ENCODE measurements at places on chromosomes 2 and 18. TPM values are rescaled to one million over a fixed set of nuclear protein-coding genes. Genes with fewer than 3 reads are reported as not detected.

DNA sequence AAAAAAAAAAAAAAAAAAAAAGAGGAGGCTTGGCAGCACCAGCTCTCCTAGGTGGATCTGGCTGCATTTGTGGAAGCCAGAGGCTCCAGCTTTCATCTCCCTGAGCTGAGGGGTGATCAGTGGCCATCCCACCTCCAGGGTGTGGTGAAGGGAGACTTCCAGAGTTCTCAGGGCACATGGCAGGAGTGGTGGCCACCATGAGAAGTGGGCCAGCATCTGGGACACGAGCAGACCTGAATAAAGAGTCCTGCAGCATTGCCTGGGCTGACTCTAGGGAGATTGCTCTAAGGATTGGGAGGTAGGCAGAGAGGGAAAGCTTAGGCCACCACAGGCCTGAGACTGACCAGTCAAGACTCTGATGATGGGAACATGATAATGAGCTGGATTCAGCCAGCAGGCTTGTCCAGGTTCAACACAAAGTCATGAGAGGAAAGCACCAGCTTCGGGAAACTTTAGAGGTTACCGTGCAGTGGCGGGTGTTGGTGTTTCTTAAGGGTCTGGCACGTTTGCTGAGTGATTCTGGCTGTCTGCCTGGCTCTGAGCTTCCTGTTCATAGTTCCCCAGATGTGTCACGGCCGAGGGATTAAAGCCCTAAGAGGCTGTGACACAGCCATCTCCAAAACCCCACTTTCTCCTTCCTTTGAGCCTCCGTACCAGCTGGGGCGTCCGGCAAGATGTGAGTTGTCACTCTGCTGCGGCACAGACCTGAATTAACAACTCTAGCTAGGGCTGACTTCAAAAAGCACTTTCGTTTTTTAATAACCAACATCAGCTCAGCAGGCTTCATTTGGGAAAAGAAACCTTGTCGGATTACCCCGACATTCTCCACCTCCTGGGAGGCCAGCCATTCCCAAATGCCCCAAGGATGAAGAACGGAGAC is 38.3 kb upstream of the IL1R1 start:
- DNase-seq: peak; percentile 80

- no peak for DNase-seq
These were observed 206.2 kb downstream of the RTP5 start for GRCh38 chr2:242075696-242076095.

GRCh38 chr2:153165021-153165420 is 313.5 kb downstream of the RPRM start:
- DNase-seq: no peak

GRCh38 chr2:62034715-62035114 is 129.2 kb downstream of the COMMD1 start:
- DNase-seq: no peak

DNA sequence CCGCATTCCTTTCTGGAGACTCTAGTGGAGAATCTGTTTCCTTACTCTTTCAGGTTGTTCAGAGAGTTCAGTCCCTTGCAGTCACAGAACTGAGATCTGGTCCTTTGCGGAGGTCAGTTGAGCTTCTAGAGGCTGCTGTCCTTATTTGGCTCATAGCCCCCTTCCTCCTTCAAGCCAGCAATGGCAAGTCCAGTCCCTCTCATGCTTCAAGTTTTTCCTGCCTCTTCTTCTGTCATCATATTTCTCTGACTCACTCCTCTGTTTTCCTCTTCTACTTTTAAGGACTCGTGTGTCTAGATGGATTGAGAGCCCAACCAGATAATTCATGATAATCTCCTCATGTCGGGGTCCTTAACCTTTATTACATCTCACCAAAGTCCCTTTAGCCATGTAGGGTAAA is 173.5 kb upstream of the FOSL2 start:
- no peak for DNase-seq

- no peak for DNase-seq
These were observed 816.2 kb downstream of the NRXN1 start for GRCh38 chr2:50215736-50216135.

- DNase-seq: no peak
These were observed 500.2 kb downstream of the EIPR1 start for GRCh38 chr2:2877427-2877826.

DNA sequence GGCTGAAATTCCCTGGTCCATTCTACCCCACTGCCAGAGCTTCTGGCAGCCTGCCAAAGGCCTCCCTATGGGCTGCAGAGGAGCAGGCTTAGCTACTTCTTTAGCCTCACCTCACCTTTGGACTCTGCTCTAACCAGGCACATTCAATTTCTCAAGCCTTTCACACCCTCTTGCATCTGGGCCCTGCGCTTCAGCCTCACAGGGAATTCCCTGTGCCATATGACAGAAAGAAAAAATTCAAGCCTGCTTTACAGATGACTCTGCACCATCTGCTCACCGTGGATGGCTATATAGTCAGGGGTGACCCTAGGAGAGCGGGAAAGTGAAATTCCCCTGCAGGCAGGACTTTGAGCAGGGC is 62.5 kb downstream of the REEP1 start:
- peak; percentile 76 for DNase-seq

- no peak for DNase-seq
These were observed 2.6 kb downstream of the CNPPD1 start for GRCh38 chr2:219174146-219174545.

GRCh38 chr2:167860082-167860481 is 387.3 kb downstream of the STK39 start:
- DNase-seq: no peak

DNA sequence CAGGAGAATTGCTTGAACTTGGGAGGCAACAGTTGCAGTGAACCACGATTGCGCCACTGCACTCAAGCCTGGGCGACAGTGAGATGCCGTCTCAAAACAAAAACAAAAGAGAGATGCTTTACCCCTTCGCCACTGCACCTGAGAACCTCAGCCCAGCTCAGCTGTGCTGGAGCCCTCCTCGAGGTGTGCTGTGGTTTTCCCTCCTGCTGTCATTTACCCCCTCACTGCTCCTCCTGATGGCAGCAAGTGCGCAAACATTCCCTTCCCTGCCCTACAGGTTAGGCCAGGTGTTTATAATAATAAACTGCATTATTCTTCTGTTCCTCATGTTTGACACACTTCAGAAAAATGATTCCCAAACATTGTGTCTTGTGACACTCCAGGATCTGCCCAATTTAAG is 8.4 kb downstream of the FBXO36 start:
- no peak for DNase-seq

- no peak for DNase-seq
These were observed 111.3 kb downstream of the PLCL1 start for GRCh38 chr2:197915548-197916265.

- no peak for DNase-seq
These were observed 24.2 kb upstream of the SERPINE2 start for GRCh38 chr2:224063298-224063648.

DNA sequence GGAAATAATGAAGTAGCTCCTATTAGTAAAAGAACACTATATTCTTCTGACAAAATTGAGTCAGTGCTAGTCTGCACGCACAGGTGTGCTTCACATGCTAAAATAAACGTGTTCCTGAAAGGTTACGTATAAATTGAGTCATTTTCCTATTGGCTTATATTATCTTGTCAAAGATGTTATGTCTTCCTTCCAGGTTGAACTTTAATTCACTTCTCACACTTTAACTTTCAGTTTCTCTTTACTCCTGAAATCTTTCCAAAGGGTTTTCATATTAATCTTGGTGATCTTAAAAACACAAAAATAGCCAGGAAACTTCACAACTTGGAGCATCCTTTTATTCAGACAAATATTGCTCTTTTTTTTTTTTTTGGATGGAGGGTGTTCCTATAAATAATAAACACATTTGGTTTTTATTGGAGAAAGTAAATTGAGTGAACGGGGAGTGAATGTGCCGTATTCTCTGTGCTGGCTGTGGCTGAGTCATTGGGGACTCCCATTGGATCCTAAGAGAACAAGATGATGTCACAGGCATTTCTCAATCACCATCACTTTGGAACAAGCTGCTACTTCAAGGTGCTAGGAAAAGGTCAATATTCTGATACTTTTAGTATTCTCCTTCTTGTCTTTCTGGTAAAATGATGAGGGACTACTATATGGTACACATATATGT is 150.2 kb upstream of the SPATS2L start:
- peak; percentile 43 for DNase-seq

DNA sequence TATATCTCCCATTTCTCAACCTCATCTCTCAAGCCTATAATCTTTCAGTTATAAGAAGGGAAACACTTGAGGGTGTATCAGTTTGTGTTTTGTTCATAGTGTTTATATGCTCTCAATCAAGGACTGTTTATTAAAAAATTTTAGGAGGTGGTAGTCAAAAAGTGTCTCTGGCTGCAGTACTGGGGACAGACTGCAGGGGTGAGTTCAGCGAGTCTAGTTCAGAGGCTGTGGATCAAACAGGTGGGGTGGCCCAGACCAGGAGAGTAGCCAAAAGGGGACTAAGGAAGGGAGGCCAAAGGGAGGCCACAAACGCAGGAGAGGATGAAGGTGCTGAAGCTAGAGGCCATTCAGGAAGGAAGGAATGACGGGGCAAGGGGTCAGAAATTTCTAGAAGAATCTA is 136.3 kb downstream of the MSH2 start:
- DNase-seq: no peak

DNA sequence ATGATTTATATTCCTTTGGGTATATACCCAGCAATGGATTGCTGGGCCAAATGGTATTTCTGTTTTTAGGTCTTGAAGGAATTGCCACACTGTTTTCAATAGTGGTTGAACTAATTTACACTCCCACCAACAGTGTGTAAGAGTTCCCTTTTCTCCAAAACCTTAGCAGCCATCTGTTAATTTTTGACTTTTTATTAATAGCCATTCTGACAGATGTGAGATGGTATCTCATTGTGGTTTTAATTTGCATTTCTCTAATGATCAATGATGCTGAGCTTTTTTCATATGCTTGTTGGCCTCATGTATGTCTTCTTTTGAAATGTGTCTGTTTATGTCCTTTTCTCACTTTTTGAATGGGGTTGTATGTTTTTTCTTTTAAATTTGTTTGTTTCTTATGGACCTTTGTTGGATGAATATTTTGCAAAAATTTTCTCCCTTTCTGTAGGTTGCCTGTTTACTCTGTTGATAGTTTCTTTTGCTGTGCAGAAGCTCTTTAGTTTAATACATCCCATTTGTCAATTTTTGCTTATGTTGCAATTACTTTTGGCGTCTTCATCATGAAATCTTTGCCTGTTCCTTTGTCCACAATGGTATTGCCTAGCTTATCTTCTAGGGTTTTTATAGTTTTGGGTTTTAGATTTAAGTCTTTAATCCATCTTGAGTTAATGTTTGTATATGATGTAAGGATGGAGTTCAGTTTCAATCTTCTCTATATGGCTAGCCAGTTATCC is 119.7 kb upstream of the XIRP2 start:
- DNase-seq: no peak

DNA sequence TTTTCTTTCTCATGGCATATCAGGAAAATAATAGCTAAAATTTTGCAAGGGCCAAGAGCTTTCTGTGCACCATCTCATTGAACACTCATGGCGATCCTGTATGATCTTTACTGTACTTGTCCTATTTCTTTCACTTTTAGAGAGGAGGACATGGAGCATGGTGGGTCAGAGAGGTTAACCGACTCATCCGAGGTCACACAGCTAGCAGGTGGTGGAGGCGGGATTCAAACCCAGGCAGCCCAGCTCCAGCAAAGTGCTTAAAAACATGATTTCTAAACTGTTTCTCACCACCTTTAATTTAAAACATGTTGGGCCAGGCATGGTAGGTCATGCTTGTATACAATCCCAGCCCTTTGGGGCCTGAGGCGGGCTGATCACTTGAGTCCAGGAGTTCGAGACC is 6.4 kb downstream of the NGEF start:
- no peak for DNase-seq

GRCh38 chr2:3254442-3254941 is 123.1 kb downstream of the EIPR1 start:
- DNase-seq: no peak

DNA sequence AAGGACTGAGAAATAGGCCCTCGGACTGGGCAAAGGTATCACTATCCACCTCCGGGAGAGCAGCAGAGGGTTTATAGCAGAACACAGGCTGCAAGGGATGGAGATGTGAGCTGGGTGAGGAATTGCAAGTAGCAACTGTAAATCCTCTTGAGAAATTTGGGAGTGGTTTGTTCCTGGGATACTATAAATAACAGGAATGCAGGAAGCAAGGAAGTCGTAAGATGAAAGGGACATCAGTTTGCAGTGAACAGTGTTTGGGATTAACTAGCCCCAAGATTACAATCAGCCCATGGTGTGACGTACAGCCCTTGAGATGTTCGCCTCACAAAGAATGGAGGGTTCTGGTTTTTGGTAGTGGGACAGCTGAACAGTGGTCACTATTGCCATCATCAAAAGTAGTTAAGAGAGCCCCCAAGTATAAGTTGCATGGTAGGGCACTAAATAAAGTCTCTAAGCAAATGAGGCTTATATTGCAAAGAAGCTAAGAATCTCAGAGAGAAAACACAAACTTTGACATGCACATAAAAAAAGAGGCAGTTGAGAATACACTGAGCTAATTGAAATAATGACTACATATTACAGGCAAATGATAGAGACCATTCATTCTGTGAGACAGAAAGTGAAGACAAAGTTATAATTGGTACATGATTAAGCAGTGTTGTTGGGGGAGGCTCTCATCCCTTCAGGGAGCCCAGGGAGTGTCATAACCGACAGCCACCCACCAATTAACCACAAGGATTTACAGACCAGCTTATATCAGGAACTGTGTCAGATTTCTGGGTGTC is 362.5 kb upstream of the ACVR2A start:
- no peak for DNase-seq

DNA sequence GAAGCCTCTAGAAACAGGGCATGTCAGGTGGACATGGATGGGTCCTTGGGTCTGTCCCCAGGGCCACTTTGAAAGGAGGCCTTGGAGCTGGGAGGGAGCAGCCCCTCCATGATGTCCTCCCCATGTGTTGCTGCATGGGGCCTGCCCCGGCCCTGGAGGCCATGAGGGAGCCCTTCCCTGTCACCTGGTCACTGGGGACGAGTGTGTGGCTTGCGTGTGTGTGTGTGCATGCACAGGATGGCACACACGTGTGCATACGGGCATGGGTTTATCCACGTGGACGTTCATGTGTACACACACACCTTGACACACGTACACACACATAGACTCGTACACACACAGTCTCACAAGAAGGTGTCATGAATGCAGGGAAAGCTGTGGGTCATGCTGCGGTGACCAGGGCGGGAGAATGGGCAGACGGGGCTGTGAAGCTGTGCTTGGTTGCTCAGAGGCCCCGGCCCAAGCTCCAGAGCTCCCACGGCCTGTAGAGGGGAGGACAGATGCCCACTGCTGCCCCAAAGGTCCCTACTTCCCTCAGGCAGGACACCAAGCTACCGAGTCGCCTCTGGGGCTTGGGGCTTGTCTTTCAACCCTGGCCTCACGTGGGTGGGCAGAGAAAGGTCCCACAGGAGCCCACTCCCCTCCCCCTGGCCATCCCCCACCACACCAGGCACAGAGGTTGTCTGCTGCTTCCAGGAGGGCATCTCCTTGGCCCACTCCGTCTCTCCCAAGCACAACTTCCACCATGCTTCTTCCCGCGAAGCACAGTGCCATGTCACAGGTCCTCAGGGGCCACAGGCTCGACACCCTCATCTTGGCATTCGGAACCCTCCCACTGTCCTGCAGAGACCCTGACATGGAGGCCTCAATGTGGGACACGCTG is 42.3 kb upstream of the GPC1 start:
- DNase-seq: peak; percentile 39

The KANSL3 gene
- total RNA-seq: 31.8 TPM

The LAMA1 gene
- total RNA-seq: 0.05 TPM

The ANKRD30BL gene
- not detected for total RNA-seq

The PKP4 gene
- total RNA-seq: 49.6 TPM

The C2orf81 gene
- total RNA-seq: 0.62 TPM

The C2orf68 gene
- 26.5 TPM for total RNA-seq

The CRACDL gene
- 4.4 TPM for total RNA-seq

The SPP2 gene
- not detected for total RNA-seq

The CYS1 gene
- 3.6 TPM for total RNA-seq

The GCKR gene
- not detected for total RNA-seq

The UGT1A4 gene
- not detected for total RNA-seq

The LRATD1 gene
- total RNA-seq: 3.0 TPM

The ATP8B1 gene
- 5.9 TPM for total RNA-seq

Data from Right ventricle myocardium superior (tissue), 1 donor.